ENCODE measurements at places on chromosomes 3 and 15.

GRCh38 chr3:106728315-106729098 is 648.7 kb upstream of the CCDC54 start:
- DNase-seq: no peak
- peaks cover 30% of the 10 kb centered on the region for H3K27me3 ChIP-seq
- H3K4me3 ChIP-seq: no peak overlapping the region
- no peaks in the 10 kb centered on the region for H3K36me3 ChIP-seq
- H3K27ac ChIP-seq: no peak overlapping the region

DNA sequence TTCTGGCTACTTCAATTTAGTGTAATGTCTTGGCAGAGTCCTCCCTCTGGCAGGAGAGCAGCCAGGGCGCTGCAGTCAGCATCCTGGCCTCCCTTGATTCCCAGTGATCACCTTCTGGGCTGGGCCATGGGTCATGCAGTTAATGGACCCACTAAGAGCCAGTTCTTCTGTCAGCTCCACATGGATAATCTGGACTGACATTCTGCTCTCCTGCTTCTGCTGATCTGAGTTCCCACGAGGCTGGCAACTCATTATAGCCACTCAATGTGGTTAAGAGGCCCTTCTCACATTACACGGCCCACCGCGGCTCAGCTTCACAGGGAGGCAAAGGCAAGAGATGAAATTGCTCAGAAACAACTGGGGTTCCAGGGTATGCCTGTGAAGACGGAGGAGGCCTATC is 94.0 kb downstream of the WDR76 start:
- DNase-seq: no peak
- no peak overlapping the region for H3K27ac ChIP-seq
- peaks cover 36% of the 10 kb centered on the region for H3K27me3 ChIP-seq
- H3K36me3 ChIP-seq: peaks cover 4% of the 10 kb centered on the region
- H3K4me3 ChIP-seq: no peak overlapping the region
- H3K4me1 ChIP-seq: no peaks in the 10 kb centered on the region

GRCh38 chr3:140586311-140586710 is 91.6 kb upstream of the TRIM42 start:
- DNase-seq: no peak
- H3K4me1 ChIP-seq: no peaks in the 10 kb centered on the region
- no peak overlapping the region for H3K27ac ChIP-seq

GRCh38 chr3:15523660-15524417 is 2.3 kb upstream of the COLQ start:
- no peak overlapping the region for H3K27ac ChIP-seq
- H3K27me3 ChIP-seq: no peaks in the 10 kb centered on the region
- H3K36me3 ChIP-seq: no peaks in the 10 kb centered on the region
- H3K4me1 ChIP-seq: peaks cover 19% of the 10 kb centered on the region
- no peak overlapping the region for H3K4me3 ChIP-seq

GRCh38 chr3:89522155-89522554 is 414.7 kb downstream of the EPHA3 start:
- no peaks in the 10 kb centered on the region for H3K27me3 ChIP-seq
- no peaks in the 10 kb centered on the region for H3K4me1 ChIP-seq
- no peak overlapping the region for H3K4me3 ChIP-seq
- DNase-seq: no peak
- no peak overlapping the region for H3K27ac ChIP-seq
- no peaks in the 10 kb centered on the region for H3K36me3 ChIP-seq

- H3K27me3 ChIP-seq: peaks cover 20% of the 10 kb centered on the region
- peaks cover 2% of the 10 kb centered on the region for H3K4me1 ChIP-seq
- no peak for DNase-seq
- no peaks in the 10 kb centered on the region for H3K36me3 ChIP-seq
- H3K27ac ChIP-seq: peak overlapping the region; percentile 30
Measured at GRCh38 chr3:135992072-135992471, 26.5 kb downstream of the PPP2R3A start.

DNA sequence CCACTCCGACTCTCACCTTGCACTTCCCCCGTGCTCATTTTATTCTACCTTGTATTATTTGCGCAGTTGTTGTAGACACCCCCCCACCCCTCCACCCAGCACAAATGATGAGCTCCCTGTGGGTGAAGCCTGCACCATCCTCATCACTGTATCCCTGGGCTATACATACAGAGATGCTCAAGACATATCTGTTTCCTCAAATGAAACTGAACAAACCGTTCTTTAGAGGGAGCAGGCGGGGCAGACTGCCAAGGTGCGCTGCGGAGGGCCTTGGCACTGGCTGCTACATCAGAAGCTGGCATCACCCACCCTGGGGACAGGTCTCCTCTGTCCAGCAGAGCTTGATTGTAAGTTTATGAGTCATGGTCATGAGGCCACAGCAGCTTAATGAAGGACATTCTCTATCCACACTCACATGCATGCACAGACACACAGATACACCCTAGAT is 29.0 kb downstream of the ADCY5 start:
- DNase-seq: no peak
- peaks cover 4% of the 10 kb centered on the region for H3K4me1 ChIP-seq
- H3K27ac ChIP-seq: no peak overlapping the region
- no peaks in the 10 kb centered on the region for H3K36me3 ChIP-seq

DNA sequence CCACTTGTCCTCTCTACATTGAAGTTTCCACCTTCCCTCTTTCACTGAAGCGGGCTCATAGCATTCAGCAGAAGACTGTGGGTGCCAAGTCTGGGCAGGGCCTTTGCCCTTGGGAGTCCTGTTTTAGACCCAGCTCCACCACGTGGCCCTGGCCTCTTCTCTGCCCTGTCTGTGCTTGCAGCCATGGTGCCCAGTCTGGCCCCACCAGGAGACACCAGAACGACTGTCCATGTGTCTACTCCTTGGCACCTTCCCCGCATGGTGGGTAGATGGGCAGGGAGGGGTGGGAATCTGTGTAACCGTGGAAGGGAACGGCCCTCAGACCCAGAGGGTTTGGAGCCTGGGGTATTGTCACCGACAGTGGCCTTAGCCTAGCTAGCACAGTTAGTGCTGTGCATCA is 17.9 kb upstream of the EMC3 start:
- H3K4me1 ChIP-seq: peaks cover 6% of the 10 kb centered on the region
- H3K27ac ChIP-seq: no peak overlapping the region

- H3K36me3 ChIP-seq: no peaks in the 10 kb centered on the region
- DNase-seq: no peak
- peaks cover 20% of the 10 kb centered on the region for H3K27me3 ChIP-seq
- H3K4me3 ChIP-seq: no peak within 1 kb of the TSS
Measured at GRCh38 chr3:57199895-57200297, at the start of gene HESX1. HESX1 (minus strand) TSS chr3:57199978; CDS start chr3:57199918, 60 bp downstream.

- H3K4me3 ChIP-seq: no peak overlapping the region
- no peaks in the 10 kb centered on the region for H3K36me3 ChIP-seq
- no peaks in the 10 kb centered on the region for H3K27me3 ChIP-seq
- no peak overlapping the region for H3K27ac ChIP-seq
- H3K4me1 ChIP-seq: peaks cover 15% of the 10 kb centered on the region
Measured at GRCh38 chr3:31081018-31081662, 186.7 kb upstream of the GADL1 start.

DNA sequence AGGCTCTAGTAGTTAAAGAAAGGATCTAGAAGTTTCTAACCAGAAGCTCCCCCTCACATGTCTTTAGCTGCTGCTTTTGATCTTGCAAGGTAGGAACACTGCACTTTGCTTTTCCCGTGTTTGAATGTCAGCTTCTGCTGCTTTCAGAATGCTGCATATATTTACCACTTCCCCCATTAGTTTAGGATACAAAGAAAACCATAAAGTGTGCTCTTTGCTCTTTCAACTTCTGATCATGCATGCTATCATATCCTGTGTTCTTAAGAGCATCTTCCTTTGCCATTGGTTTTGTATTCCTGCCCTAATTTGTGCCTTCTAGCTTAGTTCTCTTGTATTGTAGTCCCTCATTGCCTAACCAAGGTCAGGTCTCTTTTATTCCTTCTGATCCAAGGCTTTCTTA is 43.3 kb downstream of the ZNF609 start:
- H3K4me1 ChIP-seq: peaks cover 63% of the 10 kb centered on the region
- H3K27me3 ChIP-seq: no peaks in the 10 kb centered on the region
- H3K27ac ChIP-seq: peak overlapping the region; percentile 94
- H3K36me3 ChIP-seq: peaks cover 4% of the 10 kb centered on the region
- H3K4me3 ChIP-seq: peak overlapping the region; percentile 83

DNA sequence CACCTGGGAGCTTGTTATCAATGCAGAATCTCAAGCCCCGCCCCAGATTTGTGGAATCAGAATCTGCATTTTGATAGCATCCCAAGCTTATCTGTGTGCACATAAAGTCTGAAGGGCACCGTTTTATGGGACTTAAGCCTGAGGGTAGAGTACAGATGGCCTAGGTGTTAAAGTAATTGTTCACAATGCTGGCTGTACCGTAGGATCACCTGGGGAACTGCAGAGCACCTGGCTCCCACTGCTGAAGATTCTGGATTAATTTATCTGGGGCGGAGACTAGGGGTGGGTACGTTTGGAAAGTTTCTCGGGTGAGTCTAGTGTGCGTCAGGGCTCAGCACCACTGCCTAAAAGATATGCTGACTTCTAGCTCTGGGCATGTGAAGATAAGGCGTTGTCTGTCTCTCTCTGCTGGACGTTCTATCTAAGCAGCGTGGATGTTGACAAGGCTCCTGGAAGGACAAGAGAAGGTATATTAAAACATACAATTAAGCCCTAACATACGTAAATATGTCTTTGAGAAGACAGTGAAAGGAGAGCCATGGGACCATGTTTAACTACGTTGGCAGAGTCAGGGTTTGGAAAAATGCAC is 63.2 kb upstream of the RASGRP1 start:
- H3K4me3 ChIP-seq: no peak overlapping the region
- no peaks in the 10 kb centered on the region for H3K36me3 ChIP-seq
- H3K27me3 ChIP-seq: no peaks in the 10 kb centered on the region
- peaks cover 28% of the 10 kb centered on the region for H3K4me1 ChIP-seq
- no peak overlapping the region for H3K27ac ChIP-seq

- no peak overlapping the region for H3K27ac ChIP-seq
- peaks cover 3% of the 10 kb centered on the region for H3K36me3 ChIP-seq
- no peak for DNase-seq
- no peak overlapping the region for H3K4me3 ChIP-seq
- H3K27me3 ChIP-seq: peaks cover 4% of the 10 kb centered on the region
- peaks cover 4% of the 10 kb centered on the region for H3K4me1 ChIP-seq
Measured at GRCh38 chr3:120648290-120648689, 33.7 kb downstream of the HGD start.

DNA sequence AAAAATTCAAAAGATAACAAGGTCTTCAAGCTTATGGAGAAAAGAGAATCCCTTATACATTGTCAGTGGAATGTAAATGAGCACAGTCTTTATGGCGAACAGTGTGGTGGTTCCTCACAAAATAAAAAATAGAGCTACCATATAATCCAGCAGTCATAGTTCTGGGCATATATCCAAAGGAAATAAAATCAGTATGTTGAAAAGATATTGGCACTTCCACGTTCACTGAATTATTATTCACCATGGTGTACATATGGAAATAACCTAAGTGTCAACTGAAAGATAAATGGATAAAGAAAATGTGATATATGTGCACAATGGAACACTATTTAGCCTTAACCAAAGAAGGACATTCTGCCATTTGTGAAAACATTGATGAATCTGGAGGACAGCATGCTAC is 1161.2 kb downstream of the ROBO2 start:
- no peak overlapping the region for H3K27ac ChIP-seq
- no peaks in the 10 kb centered on the region for H3K36me3 ChIP-seq
- no peaks in the 10 kb centered on the region for H3K4me1 ChIP-seq
- DNase-seq: no peak
- H3K27me3 ChIP-seq: no peaks in the 10 kb centered on the region

GRCh38 chr3:152156880-152157279 is 111.8 kb upstream of the MBNL1 start:
- no peak overlapping the region for H3K27ac ChIP-seq
- DNase-seq: no peak
- H3K4me3 ChIP-seq: no peak overlapping the region
- H3K4me1 ChIP-seq: peaks cover 5% of the 10 kb centered on the region

- DNase-seq: no peak
- H3K27ac ChIP-seq: no peak overlapping the region
- H3K4me3 ChIP-seq: no peak overlapping the region
- H3K4me1 ChIP-seq: peaks cover 3% of the 10 kb centered on the region
Measured at GRCh38 chr3:72050048-72050632, 265.2 kb upstream of the PROK2 start.

All from T-helper 17 cell (primary cell).